ENCODE measurements at places on chromosomes 16 and 17. TPM values are rescaled to one million over a fixed set of nuclear protein-coding genes. Genes with fewer than 3 reads are reported as not detected.

- no peak for DNase-seq
These were observed 9.4 kb downstream of the CETP start for GRCh38 chr16:56970934-56971767.

DNA sequence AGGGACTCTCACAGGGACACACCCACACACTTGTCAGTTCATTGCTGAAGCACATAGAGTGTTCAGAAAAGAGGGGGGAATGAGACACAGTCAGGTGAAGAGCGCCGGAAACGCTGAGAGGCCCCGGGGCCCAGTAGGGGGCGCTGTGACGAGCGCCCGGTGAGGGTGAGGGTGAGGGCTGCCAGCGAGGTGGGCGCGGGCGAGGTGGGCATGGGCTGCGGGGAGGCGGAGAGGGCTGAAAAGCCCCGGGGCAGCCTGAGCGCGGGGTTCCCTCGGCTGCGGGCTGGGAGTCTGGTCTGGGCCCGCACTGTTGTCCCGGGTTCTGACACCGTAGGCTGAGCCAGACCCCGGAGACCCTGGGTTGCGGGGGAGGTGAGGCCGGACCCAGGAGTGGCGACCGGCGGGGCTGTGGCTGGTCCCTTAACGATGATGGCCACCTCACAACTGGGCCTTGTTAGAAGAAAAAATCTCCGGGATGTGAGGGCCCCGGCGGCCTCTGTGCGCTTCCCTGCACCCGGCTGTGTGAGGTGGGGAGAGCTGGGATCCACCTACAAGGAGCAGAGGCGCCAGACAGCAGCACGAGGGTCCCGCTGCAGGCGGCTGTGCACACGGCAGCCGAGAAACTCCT, 91.4 kb downstream of the C16orf78 start:
- peak; percentile 75 for DNase-seq

The NUDT21 gene
- 151 TPM for total RNA-seq

- peak; percentile 57 for DNase-seq
These were observed 263.8 kb downstream of the HS3ST3A1 start for GRCh38 chr17:13337864-13338371.

The NTN3 gene
- total RNA-seq, result 1.7 TPM

- no peak for DNase-seq
These were observed 215.9 kb downstream of the RPTOR start for GRCh38 chr17:80760511-80760911.

DNA sequence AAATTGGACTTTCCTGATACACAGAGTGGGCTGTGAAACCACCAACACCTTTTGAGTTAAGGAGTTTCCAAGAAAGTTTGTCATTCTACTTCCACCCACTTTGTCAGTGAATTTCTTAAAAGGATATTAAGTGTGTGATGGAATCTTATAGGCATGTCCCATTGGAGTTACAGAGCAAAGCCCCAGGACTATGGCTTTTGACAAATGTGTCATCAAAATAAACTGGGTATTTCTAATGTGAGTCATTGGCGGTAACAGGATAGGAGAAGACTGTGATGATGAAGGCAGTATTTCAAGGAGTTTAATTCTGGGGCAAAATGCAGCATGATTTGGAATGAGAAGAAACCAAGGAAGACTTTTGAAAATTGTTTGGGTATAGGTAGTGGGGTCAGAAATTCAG, 1013.8 kb upstream of the EEF2KMT start:
- DNase-seq, result no peak

The CUEDC1 gene
- 3.0 TPM for total RNA-seq

The CCR7 gene
- 0.59 TPM for total RNA-seq

The DHRS11 gene
- 39.6 TPM for total RNA-seq

DNA sequence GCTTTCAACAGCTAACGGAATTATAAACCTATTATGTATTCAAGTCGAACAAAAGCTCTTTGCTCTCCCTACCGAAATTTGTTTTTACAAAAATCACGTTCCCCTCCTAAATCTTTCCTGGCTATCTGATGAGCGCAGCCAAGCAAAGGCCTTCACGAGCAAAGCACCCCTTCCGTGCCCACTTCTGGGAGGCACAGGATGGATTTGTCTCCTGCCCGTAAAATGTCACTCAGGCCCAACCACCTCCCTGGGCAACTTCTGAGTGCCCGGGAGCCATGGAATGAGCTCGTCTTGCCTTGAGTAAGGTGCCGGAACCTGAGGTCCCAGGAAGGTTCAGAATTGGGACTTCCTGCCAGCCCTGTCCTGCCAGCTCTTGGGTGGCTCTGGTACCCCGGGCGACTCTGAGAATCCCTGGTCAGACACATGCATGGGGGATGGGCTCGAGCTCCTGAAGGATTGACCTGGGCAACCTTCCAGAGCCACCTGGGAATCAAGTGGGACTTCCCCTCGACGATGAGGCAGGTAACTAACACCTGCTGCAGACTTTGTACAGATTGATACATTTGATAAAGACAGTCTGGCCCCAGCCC, 19.8 kb downstream of the SLC7A5 start:
- no peak for DNase-seq

The MILR1 gene
- total RNA-seq, result not detected

GRCh38 chr16:27620541-27620940, 70.6 kb downstream of the KATNIP start:
- DNase-seq, result no peak

GRCh38 chr16:70407811-70408274, 31.1 kb downstream of the ST3GAL2 start:
- DNase-seq, result peak; percentile 50

DNA sequence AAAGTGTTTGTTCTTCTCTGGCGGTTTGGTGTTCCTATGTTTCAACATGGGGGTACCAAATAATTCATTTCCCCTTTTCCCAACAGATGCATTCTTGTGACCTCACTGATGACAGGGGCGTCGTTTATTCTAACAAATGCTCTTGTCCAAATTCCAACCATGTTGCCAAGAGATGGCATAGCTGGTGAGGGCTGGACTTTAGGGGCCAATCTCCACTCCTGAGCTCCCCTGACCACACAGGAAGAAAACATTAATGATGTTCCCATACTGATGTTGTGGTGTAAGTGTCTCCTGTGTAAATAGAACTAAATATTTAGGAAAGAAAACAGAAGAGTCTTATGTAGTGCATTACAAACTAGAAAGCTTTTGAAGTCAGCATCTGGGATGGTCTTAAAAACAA, 431.6 kb downstream of the CDH13 start:
- no peak for DNase-seq

GRCh38 chr17:42781639-42782165, 1.3 kb downstream of the WNK4 start:
- no peak for DNase-seq

The PYDC1 gene
- total RNA-seq, result not detected

DNA sequence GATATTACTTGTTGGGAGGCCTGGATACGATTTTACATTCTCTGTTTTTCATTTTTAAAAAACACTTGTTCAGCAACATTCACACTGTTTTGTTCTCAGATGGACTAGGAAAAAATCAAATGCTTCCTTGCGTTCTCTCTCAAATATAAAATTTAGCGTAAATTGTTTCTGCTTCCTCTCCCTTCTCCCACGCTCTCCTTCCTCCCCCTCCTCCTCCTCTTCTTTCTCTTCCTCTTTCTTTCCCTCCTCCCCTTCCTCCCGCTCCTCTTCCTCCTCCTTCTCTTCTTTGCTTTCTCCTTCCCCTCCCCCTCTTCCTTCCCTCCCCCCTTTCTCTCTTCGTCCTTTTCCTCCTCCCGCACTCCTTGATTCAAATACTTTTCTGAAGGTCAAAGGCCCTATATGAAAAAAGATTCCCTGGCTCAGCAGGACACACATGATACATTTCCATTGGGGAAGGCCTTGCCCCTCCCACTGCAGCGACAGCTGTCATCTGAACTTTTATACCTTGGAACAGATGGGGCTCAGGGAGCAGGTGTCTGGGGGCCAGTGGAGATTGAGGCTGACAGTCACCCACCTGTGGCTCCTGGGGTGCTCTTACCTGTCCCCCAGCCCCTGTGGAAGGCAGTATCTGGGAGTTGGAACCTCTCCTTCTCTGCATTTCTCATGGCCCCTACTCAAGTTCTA, 99.4 kb upstream of the SDK2 start:
- no peak for DNase-seq

The CTRL gene
- total RNA-seq, result 8.0 TPM

DNA sequence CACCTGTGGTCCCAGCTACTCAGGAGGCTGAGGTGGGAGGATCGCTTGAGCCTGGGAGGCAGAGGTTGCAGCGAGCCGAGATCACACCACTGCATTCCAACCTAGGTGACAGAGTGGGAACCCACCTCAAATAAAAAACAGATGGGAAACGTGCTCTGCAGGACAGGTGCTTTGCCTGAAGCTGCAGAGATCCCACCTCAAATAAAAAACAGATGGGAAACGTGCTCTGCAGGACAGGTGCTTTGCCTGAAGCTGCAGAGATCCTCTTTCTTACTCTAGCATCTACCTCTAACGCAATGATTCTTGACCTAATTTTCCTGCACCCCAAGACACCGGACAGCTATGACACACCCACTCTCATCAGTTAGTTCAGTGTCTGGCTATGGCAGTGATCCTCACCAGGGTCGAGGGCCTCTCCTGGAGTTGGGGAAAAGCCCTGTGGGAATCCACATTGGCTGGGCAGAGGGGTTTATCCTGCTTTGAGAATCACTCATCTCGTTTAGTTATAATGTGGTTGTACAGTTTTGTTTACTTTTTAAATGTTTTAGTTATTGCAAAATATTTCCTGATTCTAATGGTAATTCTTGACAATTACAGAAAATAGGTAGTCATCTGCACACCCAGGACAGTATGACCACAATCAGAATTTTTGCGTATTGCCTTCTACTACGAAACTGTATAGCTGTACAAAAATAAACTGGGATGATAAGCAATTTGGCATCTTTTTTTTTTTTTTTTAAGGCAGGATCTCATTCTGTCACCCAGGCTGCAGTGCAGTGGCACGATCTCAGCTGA, 11.4 kb downstream of the VPS53 start:
- DNase-seq, result no peak

The KIAA0753 gene
- 31.8 TPM for total RNA-seq

The MARCHF10 gene
- not detected for total RNA-seq
